Omental fat pad (tissue), 4 donors: ENCODE measurements at places on chromosomes 6 and 20. TPM values are rescaled to one million over a fixed set of nuclear protein-coding genes. Genes with fewer than 3 reads are reported as not detected.

Gene PROKR2
- not detected for total RNA-seq

Gene GRM4
- 0.60 TPM for total RNA-seq

Gene VWA7
- 1.6 TPM for total RNA-seq

Gene CDH4
- under 0.01 TPM for total RNA-seq

Gene SLC4A11
- total RNA-seq = 1.7 TPM

Gene ARHGAP18
- 42.5 TPM for total RNA-seq

Gene HTR1E
- not detected for total RNA-seq

DNA sequence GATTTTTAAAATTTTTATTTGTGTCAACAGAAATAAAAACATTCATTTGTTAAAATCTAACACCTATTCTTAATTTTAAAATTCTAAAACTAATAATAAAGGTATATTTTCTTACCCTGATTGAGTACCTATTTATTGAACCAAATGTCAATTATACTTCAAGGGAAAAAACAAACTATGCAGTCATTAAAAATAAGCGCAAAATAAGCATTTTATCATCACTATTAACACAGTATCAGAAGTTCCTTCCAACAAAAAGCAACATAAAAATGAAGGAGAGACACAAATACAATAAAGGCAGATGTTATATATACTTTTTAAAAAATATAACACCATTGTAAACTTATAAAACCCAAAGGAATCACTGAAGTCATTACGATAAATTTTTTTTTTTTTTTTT is 52.7 kb downstream of the ZHX3 start:
- no peak for DNase-seq

DNA sequence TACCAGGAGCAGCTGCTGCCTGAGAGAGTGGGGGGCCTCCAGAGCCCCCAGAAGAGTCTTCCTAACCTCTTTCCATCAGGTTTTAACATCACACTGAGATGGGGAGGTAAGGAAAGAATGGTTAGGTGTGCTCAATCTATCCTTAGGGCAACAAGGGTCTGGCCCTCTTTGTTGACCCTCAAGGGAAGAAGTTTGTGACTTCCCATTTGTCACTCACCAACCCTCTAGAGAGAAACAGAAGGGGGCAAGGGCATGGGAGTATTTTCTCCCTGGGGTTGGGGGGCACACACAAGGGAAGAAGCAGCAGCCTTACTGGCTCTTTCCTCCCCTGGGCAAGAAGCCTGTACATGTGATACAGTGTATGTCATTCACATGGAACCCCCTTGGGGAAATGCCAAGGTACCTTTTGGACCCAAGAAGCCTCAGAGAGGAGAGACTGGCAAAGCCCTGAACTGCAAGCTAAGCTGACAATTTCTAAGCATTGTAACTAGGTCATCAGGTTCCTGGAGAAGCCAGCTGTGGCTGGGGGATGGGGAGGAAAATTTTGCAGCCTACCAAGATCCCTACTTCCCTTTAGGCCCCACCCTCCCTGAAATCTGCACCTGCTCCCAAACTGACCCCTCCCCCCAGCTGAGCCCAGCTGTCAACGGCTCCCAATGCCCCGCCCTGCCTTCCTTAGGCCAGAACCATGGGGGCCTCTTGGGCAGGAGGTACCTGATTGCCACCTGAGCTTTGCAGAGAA is 14.5 kb downstream of the BCL2L1 start:
- no peak for DNase-seq

GRCh38 chr6:23503173-23503572 is 622.8 kb upstream of the NRSN1 start:
- DNase-seq = no peak

DNA sequence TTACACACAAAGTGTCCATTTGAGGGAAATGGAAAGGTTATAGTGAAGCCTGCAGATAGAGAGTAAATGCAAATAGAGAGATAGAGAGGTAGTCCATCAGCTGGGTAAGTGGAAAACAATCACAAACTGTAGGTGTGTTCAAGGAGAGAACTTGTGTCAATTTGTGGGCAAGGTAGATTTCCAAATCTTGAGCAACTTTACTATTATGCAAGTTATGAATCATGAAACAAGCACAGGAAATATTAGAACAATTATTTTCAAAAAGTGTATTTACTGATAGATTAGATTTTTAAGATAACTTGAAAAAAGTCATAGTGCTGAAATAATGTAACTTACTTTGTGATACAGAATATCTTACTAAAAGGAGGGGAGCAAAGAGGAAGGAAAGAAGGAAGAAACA is 792.9 kb downstream of the EYS start:
- no peak for DNase-seq

GRCh38 chr6:75855052-75855451 is 106.0 kb downstream of the MYO6 start:
- DNase-seq = no peak

- no peak for DNase-seq
Observed at GRCh38 chr6:167660944-167661551, 165.7 kb upstream of the AFDN start.

GRCh38 chr6:69867639-69867976 is 1.3 kb downstream of the COL19A1 start:
- no peak for DNase-seq

DNA sequence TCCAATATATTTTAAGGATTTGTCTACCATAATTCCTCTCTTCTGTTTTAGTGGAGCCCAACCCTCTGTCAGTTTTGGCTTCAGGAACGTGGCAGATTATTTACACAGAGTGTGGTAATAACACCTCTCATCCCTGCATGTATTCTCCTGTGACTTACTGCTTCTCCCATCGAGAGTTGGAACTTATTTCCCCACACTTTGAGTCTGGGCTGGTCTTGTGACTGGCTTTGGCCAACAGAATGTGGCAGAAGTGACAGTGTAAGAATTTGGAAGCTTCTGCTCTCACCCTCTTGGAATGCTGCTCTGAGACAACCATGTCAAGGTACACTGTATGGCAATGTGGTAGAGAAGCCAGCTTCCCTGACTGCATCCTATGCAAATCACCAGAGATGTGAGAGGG is 407.7 kb downstream of the EPM2A start:
- DNase-seq = no peak

DNA sequence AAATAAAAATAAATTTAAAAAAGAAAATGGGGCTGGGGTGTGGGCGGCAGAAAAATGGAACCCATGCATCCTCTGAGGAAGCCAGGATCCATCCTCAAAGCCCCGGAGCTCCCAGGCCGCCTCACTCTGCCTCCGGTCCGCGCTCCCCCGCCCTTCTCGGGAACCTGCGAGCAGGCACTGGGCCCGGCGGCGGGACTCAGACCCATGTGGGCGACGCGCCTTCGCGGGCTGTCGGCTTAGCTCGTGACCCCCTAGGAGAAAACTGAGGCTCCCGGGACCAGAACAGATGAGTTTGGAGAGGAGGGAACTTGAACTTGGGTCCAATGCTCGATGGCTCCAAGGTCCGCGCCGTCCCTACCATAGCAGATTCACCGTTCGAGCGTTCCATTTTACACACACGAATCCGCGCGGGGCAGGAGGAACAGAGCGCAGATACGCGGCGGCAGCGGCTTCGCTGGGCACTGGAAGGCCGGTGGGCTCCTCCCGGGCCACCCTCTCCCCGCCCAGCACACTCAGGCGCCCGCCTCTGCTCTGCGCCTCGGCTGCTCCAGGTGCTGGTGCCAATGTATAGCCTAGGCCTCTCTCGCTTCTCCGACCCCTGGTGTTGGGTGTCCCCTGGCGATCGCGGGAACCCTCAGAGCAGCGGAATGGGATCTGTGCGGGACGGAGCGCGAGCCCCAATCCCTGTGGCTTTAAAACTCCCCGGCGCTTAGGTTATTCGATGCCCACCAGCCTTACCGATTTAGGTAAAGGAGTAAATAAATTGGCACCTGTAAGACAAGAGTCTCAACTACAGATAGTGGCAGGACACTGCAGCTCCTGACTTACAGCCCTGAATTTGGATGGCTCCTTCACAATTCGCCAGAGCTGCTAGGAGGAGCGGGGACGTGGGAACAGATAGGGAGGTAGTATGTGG is 39.2 kb downstream of the DPPA5 start:
- DNase-seq = no peak

- DNase-seq = no peak
Observed at GRCh38 chr6:30463651-30464618, 25.4 kb upstream of the HLA-E start.

DNA sequence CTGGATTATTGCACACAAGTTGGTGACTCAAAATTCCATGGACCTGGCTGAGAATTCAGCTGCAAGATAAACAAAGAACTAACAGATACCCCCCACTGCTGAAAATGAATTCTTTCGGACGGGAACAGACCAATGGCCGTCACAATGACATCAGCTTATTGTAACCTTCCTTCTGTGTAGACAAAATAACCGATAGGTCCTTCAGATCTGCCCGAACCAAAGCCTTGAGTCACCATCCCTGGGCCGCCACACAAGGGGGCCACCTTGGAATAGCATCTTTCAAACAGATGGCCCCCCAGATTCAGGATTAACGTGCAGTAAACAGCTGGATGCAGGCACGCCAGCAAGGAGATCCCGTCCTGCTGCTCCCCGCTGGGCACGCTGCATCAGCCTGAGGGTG is 214.0 kb upstream of the EXOC2 start:
- DNase-seq = no peak

DNA sequence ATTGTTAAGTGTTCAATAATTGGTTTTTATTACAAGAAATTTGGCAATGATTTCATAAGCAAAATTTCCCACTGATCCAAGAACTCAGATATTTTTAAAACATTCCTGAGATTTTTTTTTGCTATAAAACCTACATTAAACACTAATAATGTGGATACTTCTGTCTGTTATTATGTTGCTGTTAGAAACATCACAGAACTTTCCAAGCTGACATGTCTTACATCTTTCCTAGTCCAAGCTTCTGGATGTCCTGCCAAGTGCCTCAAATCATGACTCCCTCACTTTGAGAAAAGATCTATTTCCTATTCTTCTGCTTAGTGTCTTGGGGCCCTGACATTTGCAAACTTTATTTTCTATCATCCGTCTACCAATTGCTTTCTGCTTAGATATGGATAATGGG is 110.8 kb downstream of the RFPL4B start:
- DNase-seq = no peak

DNA sequence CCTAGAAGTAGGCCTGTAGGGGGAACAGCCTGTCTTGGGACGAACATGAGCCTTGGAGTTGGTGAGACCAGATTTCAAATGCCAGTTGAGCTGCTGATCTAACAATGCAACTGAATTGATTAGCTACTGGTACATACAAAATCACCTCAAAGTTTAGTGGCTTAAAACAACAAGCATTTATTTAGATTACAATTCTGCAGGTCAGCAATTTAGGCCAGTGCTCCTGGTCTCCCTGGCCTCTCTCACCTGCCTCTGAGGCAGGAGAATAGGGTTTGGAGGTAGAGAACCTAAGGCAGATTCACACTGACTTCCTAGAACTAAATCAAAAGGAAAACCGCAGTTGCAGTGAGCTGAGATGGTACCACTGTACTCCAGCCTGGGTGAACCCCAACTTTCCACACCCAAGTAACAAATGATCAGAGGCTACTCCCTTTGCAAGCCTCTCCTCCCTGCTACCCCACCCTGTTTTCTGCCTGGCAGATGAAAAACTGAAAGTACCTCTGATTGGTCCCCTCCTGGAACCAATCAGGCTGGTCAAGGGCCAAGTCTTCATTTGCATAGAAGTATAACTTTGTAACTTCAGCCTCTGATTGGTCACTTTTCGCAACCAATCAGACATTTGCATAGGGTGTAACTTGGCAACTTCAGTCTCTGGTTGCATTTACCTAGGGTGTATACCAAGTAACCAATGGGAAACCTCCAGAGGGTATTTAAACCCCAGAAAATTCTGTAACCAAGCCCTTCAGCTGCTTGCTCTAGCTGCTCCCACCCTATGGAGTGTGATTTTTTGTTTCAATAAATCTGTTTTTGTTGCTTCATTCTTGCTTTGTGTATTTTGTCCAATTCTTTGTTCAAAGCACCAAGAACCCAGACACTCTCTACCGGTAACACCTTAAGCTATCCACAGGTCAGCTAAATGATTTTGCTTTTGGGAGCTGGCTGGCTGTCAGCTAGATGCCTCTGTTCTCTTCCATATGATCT is 8.1 kb upstream of the UBR2 start:
- no peak for DNase-seq

GRCh38 chr20:61278296-61278695 is 26.2 kb downstream of the CDH4 start:
- no peak for DNase-seq

DNA sequence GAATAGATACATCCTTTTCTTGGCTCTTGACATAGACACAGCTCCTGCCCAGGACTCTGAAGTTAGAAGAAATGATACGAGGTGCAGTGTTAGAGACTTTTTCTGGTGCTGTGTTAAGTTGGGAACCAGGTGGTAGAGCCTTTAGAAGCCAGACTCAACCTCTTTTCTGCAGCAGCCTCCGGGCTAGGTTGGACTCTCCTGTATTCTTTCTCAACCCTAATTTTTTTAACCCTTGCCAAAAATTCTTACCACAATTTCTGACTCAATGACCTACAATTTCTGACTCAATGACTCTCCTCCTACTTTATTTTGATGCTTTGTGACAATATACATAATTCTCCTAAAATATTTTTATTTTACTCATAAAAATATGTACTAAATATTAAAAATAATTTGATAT is 127.4 kb upstream of the PRL start:
- no peak for DNase-seq

- DNase-seq = no peak
Observed at GRCh38 chr6:125151700-125152099, 1.9 kb upstream of the TPD52L1 start.

DNA sequence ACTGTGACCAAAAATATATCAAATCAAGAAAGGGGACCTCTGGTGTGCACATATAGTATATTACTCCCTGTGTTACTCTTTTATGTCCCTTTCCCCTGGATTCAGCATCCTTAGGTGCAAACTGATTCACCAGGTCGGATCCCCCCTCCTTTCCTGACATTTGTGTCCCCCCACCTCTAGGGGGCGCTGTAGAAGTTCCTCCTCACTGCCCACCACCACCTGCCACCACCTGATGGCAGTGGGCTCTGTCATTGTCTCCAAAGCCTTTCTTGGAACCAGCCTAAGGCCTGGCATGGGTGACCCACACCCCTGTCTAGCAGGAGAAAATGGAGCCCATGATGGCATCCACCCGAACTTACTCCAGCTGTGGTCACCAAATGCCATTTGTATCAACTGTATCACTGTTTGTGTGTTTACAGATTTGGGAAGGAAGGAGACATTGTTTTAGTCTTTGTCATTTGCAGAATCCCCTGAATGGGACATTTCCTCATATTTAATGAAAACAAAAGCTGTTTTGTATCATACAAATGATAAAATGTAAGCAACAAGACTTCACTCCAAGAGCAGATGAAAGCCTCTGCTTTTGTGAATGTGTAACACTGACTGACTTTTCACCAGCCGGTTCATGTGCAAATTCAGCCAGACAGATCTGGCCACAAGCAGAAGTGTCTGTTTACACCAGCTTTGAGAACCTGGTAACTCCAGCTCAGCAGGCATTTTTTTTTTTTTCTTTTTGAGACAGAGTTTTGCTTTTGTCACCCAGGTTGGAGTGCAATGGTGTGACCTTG is 66.2 kb downstream of the ARMC2 start:
- no peak for DNase-seq

DNA sequence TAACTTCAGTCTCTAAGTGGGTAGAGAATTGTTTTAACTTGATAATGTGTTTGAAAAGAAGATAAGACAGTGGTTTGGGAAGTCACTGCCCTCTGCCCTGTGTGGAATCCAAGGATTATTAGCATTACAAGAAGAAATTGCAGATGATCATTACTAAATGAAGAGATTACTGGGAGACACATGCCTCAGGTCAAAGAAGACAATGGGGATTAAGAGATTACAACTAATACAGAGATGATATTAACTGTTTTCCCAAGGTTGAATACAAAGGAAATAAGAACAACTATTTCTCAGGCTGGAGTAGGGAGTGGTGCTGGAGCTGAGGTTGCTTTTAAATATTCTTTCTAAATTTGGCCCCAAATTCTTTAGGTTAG is 166.0 kb downstream of the TRMT11 start:
- DNase-seq = no peak
